Cardiac muscle cell (in vitro differentiated cells and primary cell): ENCODE measurements at places on chromosomes 6 and 20.

DNA sequence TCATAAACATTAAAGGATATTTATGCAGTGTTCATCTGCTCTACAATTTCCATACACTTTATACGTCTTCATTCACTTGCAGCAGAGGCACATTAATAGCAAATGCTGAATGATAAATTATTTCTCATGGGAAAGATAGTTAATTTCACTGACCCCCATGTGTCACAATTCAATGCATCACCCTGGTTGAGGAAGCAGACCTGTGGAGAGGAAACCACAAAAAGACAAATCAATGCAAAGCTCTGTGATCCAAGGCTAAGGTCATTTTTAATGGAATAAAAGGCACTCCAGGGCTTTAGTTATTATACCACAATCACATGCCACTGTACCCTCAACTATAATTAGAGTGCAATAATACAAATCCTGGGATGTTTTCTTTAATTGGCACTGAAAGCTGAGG lies 40.3 kb upstream of the TENT5A start:
- no peak for DNase-seq

DNA sequence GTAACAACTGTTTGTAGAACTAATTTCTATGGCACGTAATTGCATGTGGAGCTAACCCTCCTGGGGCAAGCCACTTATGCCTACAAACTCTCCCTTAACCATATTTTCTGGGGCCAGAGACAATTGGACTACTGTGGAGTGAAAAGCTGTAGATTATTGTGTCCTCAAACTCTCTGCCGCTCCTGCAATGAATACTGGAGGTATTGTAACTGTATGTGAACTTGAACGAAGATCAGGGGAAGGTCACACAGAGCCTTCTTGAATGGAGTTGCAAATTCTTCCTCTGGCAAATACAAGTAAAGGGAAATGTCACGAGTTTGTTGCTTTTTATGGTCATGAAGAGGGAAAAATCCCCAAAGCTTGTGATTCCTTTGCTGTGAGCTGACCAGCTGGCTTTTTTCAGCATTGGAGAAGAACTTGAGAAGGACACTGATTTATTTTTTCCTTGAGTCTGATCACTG lies 18.2 kb downstream of the AKAP12 start:
- DNase-seq, result peak; percentile 31

GRCh38 chr20:40524071-40524470 lies 165.0 kb downstream of the MAFB start:
- no peak for DNase-seq

GRCh38 chr6:129069006-129069405 lies 186.1 kb downstream of the LAMA2 start:
- peak; percentile 13 for DNase-seq

GRCh38 chr6:37020381-37020780 lies 14.9 kb downstream of the FGD2 start:
- no peak for DNase-seq

GRCh38 chr6:72322771-72323170 lies 299.1 kb upstream of the KCNQ5 start:
- no peak for DNase-seq

- no peak for DNase-seq
These were observed 36.8 kb downstream of the THBS2 start for GRCh38 chr6:169216830-169217229.

GRCh38 chr6:70131528-70131927 lies 171.4 kb downstream of the COL9A1 start:
- no peak for DNase-seq
